ENCODE measurements at places on chromosomes 13 and 19. TPM values are rescaled to one million over a fixed set of nuclear protein-coding genes. Genes with fewer than 3 reads are reported as not detected.

- no peak for ATAC-seq
These were observed 240.4 kb downstream of the B3GLCT start for GRCh38 chr13:31440132-31440531.

- ATAC-seq, result no peak
These were observed 22.2 kb downstream of the SLC10A2 start for GRCh38 chr13:103044056-103044455.

DNA sequence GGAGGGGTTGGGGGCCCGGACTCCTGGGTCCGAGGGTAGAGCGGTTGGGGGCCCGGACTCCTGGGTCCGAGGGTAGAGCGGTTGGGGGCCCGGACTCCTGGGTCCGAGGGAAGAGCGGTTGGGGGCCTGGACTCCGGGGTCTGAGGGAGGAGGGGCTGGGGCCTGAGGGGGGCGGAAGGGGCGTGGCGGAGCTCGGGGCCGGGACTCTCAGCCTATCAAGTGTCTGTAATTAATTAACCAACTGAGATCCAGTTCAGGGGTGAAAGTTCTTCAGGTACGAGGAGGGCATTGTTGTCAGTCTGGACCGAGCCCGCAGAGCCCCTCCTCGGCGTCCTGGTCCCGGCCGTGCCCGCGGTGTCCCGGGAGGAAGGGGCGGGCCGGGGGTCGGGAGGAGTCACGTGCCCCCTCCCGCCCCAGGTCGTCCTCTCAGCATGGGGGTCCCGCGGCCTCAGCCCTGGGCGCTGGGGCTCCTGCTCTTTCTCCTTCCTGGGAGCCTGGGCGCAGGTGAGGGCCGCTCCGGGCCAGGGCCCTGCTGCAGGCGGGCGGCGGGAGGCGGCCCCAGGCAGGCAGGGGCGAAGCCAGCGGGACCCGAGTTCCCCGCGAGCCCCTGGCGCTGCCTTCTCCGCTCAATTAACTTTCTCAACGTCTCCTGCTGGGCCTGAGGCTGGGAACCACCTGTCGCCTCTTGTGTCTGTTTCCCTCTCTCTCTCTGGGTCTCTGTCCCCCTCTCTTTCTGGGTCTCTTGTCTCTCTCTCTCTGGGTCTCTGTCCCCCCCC lies 697 bp downstream of the FCGRT start:
- ATAC-seq, result peak; percentile 70

- no peak for ATAC-seq
These were observed 2.4 kb downstream of the SPART start for GRCh38 chr13:36343766-36344165.

- ATAC-seq, result no peak
These were observed 29.0 kb downstream of the EXOSC8 start for GRCh38 chr13:37029617-37030016.

DNA sequence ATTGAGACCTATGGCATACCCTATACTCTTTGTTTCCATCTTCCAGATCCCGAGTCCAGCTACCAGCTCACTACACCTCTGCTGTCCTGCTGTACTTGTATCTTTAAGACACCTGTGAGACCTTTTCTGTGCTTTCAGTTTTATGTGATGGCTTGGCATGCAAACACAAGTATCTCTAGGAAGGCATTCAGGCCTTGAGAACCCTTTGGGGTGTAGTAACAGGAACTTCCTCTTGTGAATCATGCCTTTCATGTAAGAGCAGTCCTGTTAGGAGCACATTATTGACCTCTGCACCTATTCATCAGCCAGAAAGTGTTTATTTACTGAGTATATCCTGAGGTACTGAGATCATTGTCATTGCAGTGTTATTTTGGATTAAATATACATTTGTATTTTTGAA lies 87.0 kb upstream of the HTR2A start:
- ATAC-seq, result no peak

- no peak for ATAC-seq
These were observed 117.5 kb downstream of the ZNF429 start for GRCh38 chr19:21622920-21623319.

GRCh38 chr13:114096811-114097211 lies 35.6 kb downstream of the RASA3 start:
- no peak for ATAC-seq

GRCh38 chr19:48061401-48062344 lies 17.8 kb upstream of the CABP5 start:
- ATAC-seq, result no peak

- no peak for ATAC-seq
These were observed 10.0 kb upstream of the OR10H2 start for GRCh38 chr19:15717809-15718208.

- ATAC-seq, result peak; percentile 58
These were observed 3.7 kb upstream of the SIN3B start for GRCh38 chr19:16825312-16826052.

- ATAC-seq, result no peak
These were observed 35.9 kb upstream of the C13orf46 start for GRCh38 chr13:114009590-114010400.

DNA sequence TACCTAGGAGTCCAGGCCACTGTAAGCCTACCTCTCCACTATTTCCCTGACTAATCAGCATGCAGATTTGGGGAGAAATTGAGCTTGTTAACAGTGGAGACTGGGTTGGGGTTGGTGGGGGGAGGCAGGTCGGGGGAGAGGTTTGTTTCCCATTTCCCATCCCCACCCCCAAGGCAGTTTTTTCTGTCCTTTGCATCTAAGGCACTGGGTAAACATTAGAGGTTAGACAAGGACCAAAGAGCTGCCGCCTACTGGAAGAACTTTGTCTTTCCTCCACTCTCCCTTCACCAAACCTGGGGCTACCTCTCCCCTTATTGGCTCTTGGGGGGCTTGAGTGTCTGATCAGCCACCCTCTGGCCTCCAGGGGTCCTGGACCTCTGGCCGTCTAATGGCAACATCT lies 953 bp downstream of the KCNN4 start:
- ATAC-seq, result no peak

DNA sequence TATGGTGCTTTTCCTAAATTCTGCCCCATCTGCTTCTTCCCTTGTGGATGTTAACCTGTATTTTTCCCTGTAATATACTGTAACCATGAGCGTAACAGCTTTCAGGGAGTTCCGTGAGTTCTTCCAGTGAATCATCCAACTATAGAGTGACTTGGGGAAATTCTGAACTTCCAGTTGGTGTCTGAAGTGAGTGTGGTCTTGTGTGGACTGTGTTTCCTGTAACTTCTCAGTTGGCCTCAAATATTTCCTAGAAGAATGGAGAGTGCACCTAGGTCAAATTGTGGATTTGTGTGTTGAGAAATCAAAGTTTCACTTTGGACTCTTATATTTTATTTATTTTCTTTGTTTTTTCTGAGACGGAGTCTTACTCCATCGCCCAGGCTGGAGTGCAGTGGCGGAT lies 11.0 kb upstream of the ZNF766 start:
- no peak for ATAC-seq

DNA sequence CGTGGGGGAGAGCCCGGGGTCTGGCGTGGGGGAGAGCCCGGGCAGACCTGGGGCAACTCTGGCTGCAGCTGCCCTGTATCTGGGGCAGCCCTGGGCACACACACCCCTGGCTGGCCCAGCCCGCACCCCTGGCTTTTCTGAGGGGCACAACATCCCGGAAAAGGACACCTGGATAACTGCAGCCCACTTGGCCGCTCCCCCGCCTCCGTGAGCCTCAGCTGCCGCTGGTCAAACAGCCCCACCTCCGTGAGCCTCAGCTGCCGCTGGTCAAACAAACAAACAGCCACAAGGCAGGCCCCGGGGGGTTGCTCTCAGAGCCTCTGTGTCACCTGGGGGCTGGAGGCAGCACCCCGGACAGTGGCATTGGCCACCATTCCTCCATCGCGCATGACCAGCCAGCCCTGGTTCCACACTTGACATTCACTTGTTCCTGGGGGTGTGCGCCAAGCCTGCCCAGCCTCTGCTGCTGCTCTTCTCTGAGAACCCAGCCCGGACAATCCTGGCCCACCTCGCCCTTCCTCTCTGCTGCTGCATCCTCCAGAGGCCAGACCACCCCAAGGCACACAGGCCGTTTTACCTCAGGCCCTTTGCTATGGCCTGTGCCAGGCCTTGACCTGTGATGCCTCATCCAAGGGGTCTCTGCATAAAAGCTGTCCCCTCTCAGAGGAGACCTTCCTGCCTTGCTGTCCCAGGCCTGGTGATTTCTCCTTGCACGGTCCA lies 19.9 kb downstream of the CEBPG start:
- ATAC-seq, result no peak

GRCh38 chr13:94864474-94864873 lies 152.1 kb upstream of the SOX21 start:
- ATAC-seq, result no peak

- ATAC-seq, result no peak
These were observed 44.4 kb upstream of the NPAS1 start for GRCh38 chr19:46975011-46975924.

- no peak for ATAC-seq
These were observed 11.2 kb upstream of the PDCD2L start for GRCh38 chr19:34393031-34393430.

- peak; percentile 48 for ATAC-seq
These were observed 43.3 kb downstream of the FLT1 start for GRCh38 chr13:28451482-28452217.

- no peak for ATAC-seq
These were observed 9.8 kb upstream of the USPL1 start for GRCh38 chr13:30607908-30608307.

GRCh38 chr19:11729586-11729985 lies 9.2 kb downstream of the ZNF823 start:
- no peak for ATAC-seq

- no peak for ATAC-seq
These were observed 9.0 kb upstream of the ACTN4 start for GRCh38 chr19:38638461-38638860.

- peak; percentile 4 for ATAC-seq
These were observed 749 bp downstream of the GATAD2A start for GRCh38 chr19:19405971-19406877.

DNA sequence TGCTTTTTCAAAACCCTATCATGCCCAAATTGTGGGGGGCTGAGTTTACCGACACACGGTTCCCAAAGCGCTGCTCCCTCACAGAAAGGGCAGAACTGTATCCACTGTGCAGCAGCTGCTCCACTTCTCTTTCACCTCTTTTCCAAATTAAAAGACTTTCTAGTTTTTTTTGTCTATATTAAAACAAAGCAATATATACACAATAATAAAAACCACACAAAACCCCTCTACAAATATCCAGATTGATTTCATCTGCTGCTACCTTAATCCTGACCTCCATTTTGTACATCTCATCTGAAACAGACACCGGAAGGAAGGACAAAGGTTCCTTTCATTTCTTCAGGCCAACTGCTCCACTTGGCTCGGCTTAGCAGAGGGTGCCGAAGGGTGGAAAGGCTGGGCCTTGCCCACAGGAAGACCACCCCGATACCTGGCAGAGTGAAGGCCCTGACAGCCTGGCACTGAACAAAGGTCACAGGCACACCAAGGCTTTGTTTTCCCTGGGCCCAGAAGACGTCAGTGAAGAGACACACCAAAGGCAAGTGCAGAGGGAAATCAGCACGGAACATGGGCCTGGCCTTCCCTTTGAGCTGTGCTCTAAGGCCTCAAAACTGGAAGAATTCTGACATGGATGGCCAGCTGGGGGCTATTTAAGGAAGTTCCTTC lies 71.6 kb downstream of the LATS2 start:
- peak; percentile 26 for ATAC-seq

GRCh38 chr13:98267080-98267912 lies 90.2 kb upstream of the RNF113B start:
- ATAC-seq, result peak; percentile 34

- no peak for ATAC-seq
These were observed 9.1 kb downstream of the AP2A1 start for GRCh38 chr19:49775742-49776370.

- no peak for ATAC-seq
These were observed 977.0 kb upstream of the SLC10A2 start for GRCh38 chr13:104043184-104043583.

DNA sequence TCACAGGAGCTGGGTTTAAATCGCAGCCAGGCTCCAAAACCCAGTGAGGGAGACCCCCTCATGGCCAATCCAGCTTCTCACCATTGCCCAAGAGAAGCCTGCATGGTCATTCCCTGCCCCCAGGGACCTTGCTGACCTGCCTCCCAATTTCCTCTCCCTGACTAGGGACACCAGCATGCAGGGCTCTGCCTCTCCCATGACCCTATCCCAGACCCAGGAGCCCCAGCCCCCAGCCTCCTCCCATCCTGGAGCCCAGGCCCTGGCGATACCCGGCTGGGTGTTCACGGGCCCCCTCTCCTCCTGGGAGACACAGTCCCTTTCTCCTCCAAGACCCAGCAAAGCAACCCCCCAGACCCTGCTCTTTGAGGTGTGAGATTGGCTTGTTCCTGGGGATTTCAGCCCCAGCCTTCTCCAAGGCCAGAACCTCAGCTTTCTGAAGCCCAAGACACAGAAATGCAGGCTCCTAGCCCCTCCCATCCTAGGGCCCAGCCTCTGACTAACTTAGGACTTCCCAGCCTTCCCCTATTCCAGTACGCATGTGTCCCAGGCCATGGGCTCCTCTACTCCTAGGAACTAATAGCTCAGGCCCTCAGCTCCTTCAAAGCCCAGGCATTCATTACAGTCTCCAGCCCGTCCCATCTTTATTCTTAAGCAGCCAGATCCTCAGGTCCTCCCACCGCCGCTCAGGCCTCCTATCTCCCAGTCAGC lies 1.1 kb downstream of the GYS1 start:
- peak; percentile 44 for ATAC-seq

DNA sequence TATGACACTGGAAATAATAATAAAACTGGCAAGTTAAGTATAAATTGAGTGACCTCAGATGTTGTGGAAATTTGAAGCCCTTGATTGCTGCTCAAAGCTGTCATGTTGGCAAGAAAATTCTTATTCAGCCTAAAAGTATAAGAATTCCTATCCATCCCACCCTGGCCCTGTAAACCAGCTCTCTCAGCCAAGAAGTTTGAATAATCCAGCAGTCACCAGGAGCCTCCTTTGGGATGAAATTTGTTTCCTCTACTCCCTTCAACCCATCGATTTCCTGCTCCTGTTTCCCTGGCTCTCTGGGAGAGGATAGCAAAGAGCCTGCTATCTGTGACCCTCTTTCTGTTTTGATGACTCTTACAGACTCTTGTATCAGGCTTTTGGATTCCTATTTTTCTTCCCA lies 169.3 kb downstream of the LHFPL6 start:
- ATAC-seq, result no peak

The KIR2DL4 gene
- not detected for total RNA-seq

The MYH14 gene
- total RNA-seq, result 10.0 TPM

The PALM gene
- total RNA-seq, result 65.5 TPM

The S1PR5 gene
- not detected for total RNA-seq

The ENOX1 gene
- 1.8 TPM for total RNA-seq

The ZNF175 gene
- 7.9 TPM for total RNA-seq

The GAS6 gene
- 392 TPM for total RNA-seq

The VAV1 gene
- total RNA-seq, result 7.8 TPM

The DMKN gene
- total RNA-seq, result 5.6 TPM

The ZNF418 gene
- total RNA-seq, result 13.4 TPM

The ELSPBP1 gene
- total RNA-seq, result not detected

The TYROBP gene
- total RNA-seq, result 23.5 TPM

The METTL21C gene
- total RNA-seq, result 0.62 TPM

The RPS19 gene
- 726 TPM for total RNA-seq

The INSL3 gene
- total RNA-seq, result not detected

The DACT3 gene
- 52.8 TPM for total RNA-seq

The PPM1N gene
- total RNA-seq, result 1.6 TPM

The ERCC2 gene
- total RNA-seq, result 13.5 TPM

The MBD3L3 gene
- total RNA-seq, result not detected

The GADD45B gene
- 80.2 TPM for total RNA-seq
